ENCODE measurements at places on chromosomes 5 and 9.

GRCh38 chr5:147920420-147921030 lies 14.2 kb upstream of the C5orf46 start:
- no peak for DNase-seq

DNA sequence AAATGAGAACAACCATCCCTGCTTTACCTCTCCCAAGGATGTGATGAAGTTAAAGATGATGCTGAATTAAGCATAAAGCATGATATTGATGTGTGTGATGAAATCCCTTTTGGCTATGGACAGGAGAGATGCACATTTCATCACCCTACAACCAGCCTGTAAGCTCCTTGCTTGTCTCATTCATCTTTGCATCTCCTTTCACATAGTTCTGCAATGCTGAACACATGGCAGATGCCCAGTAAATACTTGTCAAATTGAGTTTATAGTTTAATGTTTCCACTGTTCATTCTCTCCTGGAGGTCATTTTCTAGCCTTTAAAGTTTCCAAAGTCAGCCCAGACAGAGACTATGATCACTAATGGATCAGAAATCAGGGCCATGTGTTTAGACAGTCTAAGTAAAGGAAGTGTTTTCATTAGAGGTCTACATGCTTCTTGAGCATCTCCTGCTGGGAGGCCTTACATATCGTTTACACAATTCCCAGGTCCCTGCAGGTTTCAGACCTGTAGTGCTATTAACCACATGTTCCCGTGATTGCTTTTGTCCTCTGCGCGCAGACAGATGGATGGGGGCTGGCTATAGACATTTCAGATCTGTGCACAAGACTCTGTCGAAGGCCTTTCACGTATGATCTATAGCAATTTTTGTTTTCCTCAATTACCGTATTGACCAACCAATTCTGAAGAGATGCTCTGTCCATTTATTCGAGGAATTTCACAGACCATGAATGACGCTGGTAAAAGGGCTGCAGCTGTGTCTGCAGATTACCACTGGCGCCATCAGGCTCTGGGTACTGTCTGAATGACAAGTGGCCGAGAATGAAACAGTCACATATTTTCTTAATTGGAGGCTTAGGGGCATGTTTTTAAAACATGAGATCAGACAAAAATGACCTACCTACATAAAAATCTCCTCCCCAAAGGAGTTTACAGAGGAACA lies 49.0 kb upstream of the CKMT2 start:
- no peak for DNase-seq

GRCh38 chr5:55633574-55634208 lies 78.4 kb downstream of the SLC38A9 start:
- peak; percentile 51 for DNase-seq

DNA sequence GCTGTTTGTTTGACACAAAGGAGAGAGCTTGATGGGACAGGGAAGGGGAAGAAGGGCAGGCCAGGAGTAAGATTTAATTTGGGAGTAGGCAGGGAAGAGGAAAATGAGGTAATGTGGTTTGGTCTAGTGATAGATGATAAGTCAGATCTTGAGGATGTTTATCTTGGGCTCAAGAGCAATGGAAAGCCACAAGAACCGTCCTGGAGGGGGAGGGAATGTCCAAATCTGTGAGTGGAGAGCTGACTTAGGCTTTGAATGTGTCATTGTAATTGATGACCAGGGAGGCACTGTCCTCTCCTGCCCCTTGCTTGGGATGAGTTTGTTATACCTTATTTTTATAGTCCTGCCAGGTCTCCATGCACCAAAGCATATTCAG lies 37.5 kb downstream of the MAMDC2 start:
- DNase-seq: peak; percentile 51

GRCh38 chr9:136049491-136050265 lies 45.4 kb downstream of the NACC2 start:
- DNase-seq: no peak

DNA sequence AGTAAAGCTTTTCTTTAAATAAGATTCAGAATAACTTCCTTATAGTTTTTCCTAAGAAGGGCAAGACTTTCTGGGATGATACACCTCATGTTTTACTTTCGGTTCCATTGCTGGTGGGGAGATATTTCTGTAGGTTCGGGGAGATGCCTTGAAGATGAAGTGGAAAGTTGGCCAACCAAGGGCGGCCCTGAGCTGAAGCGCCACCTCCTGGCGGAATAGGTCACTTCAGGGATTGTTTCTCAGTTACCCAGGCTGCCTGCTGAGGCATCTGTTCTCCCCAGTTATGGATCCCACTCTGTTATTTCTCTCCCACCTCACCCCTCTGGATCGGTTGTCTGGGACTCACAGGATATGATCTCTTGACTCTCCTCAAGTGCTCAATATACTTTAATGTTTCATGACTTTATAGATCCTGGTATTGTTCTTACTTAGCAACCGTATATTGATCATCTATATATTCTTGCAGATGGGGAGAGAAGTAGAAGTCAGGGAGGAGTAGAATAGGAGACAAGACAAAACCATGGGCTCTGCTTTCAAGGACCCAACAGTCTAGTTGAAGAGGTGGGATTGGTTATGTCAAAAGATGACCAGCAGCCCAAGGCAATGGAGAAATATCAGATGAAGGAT lies 23.4 kb downstream of the MEGF10 start:
- peak; percentile 58 for DNase-seq

DNA sequence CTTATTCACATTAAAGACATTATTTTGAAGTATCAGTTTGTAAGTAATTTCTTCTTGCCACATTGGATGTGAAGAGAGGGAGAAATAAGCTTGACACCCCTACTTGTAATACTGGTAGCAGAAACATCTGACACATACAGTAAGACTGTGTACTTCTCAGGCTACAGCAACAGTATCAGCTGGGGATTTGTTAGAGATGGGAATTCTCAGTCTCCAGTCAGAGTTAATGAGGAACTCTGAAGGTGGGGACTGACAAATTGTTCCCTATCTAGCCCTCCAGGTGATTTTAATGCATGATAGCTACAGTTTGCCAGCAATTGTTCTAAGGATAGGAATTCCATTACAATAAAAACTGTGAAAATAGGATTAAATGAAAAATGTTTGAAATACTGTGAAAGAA lies 524.8 kb downstream of the PRR16 start:
- DNase-seq: no peak

GRCh38 chr5:93649234-93649900 lies 66.3 kb downstream of the NR2F1 start:
- DNase-seq: peak; percentile 5

GRCh38 chr5:10173716-10174115 lies 76.0 kb downstream of the ATPSCKMT start:
- DNase-seq: no peak

DNA sequence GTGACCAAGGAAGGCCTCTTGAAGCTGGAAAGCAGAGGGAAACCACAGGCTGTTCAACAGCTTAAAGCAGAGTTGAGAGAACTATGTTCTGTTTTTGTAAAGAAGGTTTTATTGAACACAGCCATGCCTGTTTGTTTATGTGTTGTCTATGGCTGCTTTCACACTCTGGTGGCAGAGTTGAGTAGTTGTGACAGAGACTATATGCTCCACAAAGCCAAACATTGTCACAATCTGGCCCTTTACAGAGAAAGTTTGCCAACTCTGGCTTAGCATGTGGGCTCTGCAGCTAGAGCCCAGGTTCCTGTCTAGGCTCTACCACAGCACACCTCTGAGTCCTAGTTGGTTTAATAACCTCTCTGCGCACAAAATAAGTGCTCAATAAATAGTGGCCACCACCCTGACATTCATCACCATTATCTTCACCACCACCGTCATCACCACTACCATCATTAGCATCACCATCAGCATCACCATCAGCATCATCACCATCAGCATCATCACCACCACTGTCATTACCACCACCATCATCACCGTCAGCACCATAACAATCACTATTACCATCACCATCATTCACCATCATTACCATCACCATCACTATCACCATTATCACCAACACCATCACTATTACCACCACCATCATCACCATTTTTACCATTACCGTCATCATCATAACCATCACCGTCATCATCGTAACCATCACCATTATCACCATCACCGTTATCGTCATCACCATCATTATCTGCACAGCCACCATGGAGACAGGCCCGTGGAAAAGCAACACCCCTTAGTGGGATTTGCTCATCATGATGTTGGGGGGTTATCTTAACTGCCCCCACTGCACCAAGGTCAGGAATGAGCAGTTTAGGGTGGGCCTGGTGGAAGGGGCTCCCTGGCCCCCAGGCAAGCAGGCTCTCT lies 18.3 kb downstream of the AKNA start:
- DNase-seq: peak; percentile 42

DNA sequence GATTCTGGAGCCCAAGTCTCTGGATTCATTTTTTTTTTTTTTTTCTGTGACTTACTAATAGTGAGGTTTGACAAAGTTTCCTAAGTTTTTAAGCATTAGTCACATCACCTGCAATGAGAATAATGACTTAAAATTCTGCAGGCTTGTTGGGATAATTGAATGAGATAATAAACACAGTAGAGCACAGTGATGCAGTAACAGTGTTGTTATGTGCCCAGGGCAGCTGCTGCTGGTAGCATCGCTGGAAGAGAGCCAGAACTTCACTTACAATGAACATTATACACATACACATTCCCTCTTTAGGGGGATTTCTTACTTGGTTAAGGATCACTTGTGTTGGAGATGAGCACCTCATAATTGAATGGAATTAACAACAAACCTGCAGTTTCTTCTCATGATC lies 78.9 kb downstream of the ALDH7A1 start:
- DNase-seq: peak; percentile 29

DNA sequence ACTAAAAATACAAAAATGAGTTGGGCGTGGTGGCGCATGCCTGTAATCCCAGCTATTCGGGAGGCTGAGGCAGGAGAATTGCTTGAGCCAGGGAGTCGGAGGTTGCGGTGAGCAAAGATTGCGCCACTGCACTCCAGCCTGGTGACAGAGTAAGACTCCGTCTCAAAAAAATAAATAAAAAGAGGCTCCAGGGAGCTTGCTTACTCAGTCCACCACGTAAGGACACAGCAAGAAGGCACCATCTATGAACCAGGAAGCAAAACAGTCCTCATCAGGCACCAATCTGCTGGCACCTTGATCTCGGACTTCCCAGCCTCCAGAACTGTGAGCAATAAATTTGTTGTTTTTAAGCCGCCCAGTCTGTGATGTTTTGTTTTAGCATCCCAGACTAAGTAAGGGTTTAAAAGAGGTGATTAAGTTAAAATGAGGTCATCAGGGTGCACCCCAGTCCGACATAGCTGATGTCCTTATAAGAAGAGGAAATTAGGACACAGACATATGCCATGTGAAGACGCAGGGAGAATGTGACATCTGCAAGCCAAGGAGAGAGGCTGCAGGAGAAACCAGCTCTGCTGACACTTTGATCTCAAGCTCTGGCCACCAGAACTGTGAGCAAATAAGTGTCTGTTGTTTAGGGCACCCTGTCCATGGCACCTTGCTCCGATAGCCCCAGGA lies 45.9 kb downstream of the C9orf50 start:
- peak; percentile 46 for DNase-seq

- peak; percentile 92 for DNase-seq
Measured at GRCh38 chr5:174410716-174411478, 313.5 kb upstream of the MSX2 start.

DNA sequence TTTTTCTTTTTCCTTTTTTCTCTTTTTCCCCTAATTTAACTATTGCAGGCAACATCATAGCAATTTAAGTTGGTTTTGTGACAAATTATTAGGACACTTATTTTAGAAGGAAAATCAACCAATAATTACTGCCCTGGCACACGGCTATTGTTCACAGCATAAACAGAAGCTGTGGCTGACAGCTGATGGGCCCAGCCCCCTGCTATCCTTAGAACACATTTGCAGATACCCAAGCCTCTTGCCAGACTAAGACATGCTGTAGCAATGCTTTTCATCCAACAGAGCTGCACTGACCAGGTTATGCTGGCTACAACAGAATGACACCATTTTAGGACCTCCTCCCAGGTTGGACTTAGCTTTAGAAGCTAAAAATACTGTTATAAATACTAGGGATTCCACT lies 852.7 kb upstream of the DMAC1 start:
- DNase-seq: no peak

DNA sequence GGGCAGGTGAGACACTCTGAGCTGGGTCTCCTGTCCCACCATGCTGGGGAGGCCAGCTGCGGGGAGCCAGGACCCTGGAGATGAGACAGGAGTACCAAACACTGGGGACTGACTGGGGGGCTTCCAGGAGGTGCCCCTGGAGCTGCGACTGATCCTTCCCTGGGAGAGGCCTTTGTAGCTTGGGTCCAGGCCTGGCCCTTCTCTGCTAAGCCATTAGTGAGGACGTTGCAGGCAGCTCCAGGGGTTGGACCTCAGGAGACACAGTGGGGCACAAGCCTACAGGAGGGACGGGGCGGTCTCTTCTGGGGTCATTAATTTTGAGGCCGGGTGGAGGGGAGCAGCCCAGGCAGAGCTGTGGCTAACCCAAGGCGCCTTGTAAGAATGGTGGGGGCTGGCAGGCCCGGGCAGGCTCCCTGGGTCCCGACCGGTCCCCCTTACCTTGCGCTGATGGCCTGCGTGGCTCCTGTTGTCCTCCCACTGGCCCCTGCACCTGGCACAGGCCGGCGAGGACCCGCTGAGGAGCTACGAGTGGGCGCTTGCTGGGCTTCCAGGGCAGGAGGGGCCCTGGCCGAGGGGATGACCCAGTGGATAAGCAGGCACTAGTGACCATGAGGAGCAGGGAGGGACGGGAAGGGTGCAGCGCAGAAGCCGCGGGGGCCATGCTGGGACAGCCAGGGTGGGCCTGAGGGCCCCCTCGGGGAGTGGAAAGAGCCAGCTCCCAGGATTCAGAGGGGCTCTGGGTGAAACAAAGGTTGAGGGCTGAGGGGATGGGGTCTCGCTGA lies 5.1 kb downstream of the MRPS2 start:
- DNase-seq: no peak

DNA sequence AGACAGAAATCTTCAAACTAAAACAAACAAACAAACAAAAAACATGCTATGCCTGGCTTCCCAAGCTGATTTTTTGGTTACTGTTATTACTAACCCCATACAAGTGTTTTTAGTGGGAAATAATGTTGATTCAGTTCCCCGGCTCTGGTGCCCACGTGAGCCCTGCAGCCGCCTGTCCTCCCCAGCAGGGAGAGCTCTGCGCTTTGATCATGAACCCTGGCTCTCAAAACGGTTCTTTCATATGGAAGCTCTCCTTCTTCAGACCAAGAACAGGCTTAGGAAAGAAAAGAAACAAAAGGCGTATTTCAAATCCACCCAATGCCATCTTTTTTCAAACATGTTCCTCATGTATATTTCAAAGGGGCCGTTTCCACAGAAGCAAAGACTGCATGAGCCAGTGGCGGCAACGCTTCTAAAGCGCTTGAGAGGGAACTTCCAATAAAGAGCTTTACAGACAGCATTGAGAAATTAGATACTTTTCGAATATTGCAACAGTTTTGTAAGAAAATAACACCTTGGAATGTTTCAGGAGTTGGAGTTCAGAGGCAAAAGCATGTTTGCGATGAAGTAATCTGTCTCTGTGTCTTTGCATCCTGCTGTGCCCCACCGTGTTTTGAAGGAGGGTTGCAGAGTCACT lies 74.8 kb downstream of the ICE1 start:
- peak; percentile 69 for DNase-seq

GRCh38 chr9:81878530-81878929 lies 49.7 kb upstream of the SPATA31D4 start:
- DNase-seq: no peak

- DNase-seq: no peak
Measured at GRCh38 chr9:137237759-137238726, 3.0 kb upstream of the TUBB4B start.

- no peak for DNase-seq
Measured at GRCh38 chr9:1879501-1879900, 135.6 kb upstream of the SMARCA2 start.
